ENCODE measurements at places on chromosomes 6 and 20. TPM values are rescaled to one million over a fixed set of nuclear protein-coding genes. Genes with fewer than 3 reads are reported as not detected.

SMLR1 gene
- not detected for total RNA-seq

GLP1R gene
- not detected for total RNA-seq

LY6G6C gene
- not detected for total RNA-seq

PAX1 gene
- total RNA-seq = not detected

TCP11 gene
- total RNA-seq = 0.51 TPM

- no peaks in the 10 kb centered on the region for H3K4me1 ChIP-seq
- no peaks in the 10 kb centered on the region for H3K27me3 ChIP-seq
- no peaks in the 10 kb centered on the region for H3K36me3 ChIP-seq
- peak; percentile 60 for DNase-seq
- H3K27ac ChIP-seq = no peak overlapping the region
Observed at GRCh38 chr6:131258816-131259476, 123.7 kb downstream of the AKAP7 start.

DNA sequence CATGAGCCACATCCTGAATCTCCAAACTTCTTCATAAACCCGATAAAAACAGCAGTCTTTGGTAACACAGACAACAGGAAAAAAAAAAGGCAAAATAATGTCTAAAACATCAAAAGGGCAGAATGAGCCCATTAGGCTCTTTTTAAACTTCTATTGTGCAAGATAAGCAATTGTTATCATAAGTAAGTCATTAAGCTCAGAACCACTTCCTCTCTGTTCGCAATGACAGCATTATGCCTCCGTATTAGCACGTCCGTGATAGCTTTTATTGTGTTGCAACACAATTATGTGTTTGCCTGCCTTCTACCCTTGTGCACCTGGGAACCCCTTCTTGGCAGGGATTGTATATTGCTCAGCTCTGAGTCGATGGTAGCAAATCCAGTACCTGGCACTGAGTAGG lies 147.1 kb downstream of the LRFN2 start:
- no peaks in the 10 kb centered on the region for H3K27me3 ChIP-seq
- H3K4me3 ChIP-seq = no peak overlapping the region
- H3K27ac ChIP-seq = no peak overlapping the region
- DNase-seq = no peak

DNA sequence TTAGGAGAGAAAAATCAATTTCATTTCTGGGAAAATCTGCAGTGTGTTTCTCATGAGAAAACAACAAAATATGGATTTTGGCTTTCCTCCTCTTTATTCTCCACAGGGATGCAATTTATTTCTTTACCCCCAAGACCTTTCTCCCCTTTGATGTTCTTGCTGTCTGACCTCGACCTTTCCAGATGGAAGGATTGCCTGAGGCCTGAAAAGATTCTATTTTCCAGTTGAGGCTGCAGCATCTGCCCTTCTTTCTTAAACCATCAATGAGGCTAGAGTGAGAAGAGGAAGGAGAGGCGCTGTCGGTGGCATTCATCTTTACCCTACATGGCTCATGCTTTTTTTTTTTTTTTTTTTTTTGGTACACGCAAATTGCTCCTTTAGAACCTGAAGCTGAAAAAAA lies 344.2 kb upstream of the BTBD3 start:
- H3K4me1 ChIP-seq = no peaks in the 10 kb centered on the region
- H3K4me3 ChIP-seq = no peak overlapping the region
- H3K27ac ChIP-seq = no peak overlapping the region
- no peaks in the 10 kb centered on the region for H3K27me3 ChIP-seq
- no peaks in the 10 kb centered on the region for H3K36me3 ChIP-seq

DNA sequence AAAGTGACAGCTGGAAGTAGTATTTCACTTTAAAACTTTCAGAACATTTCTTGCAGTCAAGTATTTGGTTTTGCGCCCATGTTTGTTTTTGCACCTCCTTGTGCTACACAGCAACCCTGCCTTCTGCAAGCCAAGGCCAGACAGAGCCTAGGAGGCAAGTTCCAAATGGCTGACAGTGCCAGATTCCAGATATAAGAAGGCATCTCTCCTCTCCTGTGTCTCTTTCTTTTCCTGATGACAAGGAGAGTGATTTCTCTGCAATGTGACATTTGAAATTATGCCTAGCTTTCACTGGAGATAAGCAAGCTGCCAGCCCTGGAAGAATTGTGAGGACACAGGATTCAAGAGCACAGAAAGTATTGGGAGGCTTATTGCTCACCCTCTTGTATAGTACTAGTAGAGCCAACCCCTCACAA lies 149.1 kb upstream of the TENT5A start:
- H3K4me1 ChIP-seq = peaks cover 10% of the 10 kb centered on the region
- no peak for DNase-seq
- no peak overlapping the region for H3K27ac ChIP-seq
- H3K4me3 ChIP-seq = no peak overlapping the region

GRCh38 chr20:63070301-63070625 lies 63.5 kb upstream of the BHLHE23 start:
- no peak overlapping the region for H3K4me3 ChIP-seq
- no peaks in the 10 kb centered on the region for H3K4me1 ChIP-seq
- no peaks in the 10 kb centered on the region for H3K36me3 ChIP-seq
- no peak for DNase-seq

DNA sequence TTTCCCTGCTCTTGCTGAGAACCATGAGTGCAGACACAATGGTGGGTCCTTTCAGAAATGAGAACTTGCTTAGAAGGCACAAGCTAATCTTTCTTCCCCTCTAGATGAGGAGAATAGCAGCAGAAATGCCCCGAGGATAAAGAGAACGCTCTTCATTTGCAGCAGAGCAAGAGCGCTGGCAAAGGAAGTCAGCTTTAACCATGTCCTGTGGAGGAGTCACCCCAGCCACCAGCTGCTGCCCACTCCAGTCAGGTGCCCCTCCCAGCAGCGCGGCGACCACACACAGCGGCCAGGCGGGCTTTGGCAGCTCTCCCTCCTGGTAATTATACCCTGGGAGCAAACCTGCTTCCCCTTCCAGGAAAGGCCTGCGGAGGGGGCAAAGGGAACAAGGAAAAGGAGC lies 42.4 kb upstream of the EMILIN3 start:
- DNase-seq = no peak
- H3K27ac ChIP-seq = no peak overlapping the region
- no peak overlapping the region for H3K4me3 ChIP-seq
- H3K4me1 ChIP-seq = no peaks in the 10 kb centered on the region
- peaks cover 7% of the 10 kb centered on the region for H3K36me3 ChIP-seq

GRCh38 chr6:26233649-26234420 lies 131.2 kb upstream of the BTN3A2 start:
- peak overlapping the region; percentile 50 for H3K4me3 ChIP-seq
- no peaks in the 10 kb centered on the region for H3K27me3 ChIP-seq
- H3K36me3 ChIP-seq = no peaks in the 10 kb centered on the region
- no peaks in the 10 kb centered on the region for H3K4me1 ChIP-seq
- peak; percentile 70 for DNase-seq
